CD14-positive monocyte (primary cell): ENCODE measurements at places on chromosomes 2 and 18.

GRCh38 chr2:181776336-181776735 is 96.0 kb upstream of the NEUROD1 start:
- no peak for DNase-seq

- DNase-seq, result no peak
These were observed 26.9 kb downstream of the EFEMP1 start for GRCh38 chr2:55896633-55897032.

DNA sequence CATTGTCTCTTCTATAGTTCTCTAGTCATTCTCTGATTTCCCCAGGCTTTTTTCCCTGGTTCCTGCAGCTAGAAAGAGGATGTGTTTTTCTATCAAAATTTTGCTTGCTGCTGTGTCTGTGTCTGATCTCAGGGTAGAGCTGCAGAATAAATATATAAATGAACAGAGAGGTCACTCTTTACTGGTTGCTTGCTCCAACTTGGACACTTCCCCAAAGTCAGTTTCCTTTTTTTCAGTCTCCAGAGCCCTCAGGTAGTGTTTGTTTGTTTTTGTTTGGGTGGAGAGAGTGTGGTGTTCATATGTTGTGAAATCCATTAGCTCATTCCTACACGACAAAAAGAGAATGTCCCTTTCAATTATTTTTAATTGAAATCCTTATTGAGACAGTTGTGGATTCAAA is 85.8 kb downstream of the CERS6 start:
- DNase-seq, result no peak

GRCh38 chr18:7479756-7480155 is 87.4 kb upstream of the PTPRM start:
- DNase-seq, result no peak

GRCh38 chr2:128196026-128196425 is 105.0 kb downstream of the UGGT1 start:
- no peak for DNase-seq

DNA sequence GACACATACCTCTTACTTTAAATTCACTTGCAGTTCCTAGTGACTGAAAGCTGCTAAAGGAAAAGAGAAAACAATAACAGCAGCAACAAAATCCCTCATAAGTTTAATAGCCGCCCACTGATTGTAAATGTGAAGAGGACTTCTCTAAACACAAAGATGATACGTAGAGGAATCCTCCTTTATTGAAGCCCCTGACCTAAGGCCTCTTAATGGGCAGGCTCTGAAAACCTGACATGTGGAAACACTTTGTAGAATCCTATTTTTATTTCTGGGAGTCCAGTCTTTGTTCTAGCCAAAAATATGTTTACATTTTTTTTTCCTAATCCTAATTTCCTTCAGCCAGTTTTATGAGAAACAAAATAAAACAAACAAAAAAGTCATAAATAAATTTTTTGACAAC is 1277.7 kb upstream of the CELF4 start:
- no peak for DNase-seq

DNA sequence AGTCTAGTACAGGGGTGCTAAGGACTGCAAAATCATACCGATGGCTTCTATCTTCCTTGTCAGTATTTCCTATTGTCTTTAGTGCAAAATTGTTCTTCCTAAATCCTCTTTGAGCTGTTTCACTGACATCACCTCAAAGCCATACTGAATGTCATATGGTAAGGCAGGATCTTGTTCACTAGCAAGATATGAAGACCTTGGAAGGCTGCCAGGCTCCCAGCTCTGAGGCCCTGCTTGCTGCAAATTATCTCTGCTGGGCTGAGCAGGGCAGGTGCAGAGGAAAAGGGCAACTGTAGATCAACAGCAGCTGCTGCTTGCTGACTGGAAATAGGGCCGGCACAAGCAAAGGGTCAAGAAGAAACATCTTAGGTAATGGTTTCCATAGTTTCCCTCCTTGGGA is 58.2 kb downstream of the PMAIP1 start:
- DNase-seq, result no peak

- no peak for DNase-seq
These were observed 904.8 kb downstream of the MBD2 start for GRCh38 chr18:53319628-53320027.

- no peak for DNase-seq
These were observed 137.1 kb downstream of the RPIA start for GRCh38 chr2:88828397-88829137.

GRCh38 chr18:52426041-52426440 is 86.0 kb downstream of the DCC start:
- DNase-seq, result no peak

DNA sequence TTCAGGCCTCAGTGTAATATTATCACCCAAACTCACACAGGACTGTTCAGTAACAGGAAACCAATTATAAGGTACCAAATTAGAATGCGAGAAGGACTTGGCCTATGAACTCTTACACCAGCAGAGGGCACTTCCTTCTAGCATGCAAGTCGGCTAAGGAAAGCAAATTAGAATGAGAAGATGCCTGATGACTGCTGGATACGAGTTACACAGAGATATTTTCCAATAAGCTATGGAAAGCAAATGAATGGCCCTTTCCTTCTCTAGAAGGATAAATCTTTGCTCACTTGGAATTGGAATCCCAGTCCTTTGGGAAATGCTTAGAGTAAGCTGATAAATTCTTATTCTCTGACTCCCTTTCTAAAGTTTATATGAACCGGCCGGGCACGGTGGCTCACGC is 109.8 kb downstream of the AP1S3 start:
- peak; percentile 12 for DNase-seq

DNA sequence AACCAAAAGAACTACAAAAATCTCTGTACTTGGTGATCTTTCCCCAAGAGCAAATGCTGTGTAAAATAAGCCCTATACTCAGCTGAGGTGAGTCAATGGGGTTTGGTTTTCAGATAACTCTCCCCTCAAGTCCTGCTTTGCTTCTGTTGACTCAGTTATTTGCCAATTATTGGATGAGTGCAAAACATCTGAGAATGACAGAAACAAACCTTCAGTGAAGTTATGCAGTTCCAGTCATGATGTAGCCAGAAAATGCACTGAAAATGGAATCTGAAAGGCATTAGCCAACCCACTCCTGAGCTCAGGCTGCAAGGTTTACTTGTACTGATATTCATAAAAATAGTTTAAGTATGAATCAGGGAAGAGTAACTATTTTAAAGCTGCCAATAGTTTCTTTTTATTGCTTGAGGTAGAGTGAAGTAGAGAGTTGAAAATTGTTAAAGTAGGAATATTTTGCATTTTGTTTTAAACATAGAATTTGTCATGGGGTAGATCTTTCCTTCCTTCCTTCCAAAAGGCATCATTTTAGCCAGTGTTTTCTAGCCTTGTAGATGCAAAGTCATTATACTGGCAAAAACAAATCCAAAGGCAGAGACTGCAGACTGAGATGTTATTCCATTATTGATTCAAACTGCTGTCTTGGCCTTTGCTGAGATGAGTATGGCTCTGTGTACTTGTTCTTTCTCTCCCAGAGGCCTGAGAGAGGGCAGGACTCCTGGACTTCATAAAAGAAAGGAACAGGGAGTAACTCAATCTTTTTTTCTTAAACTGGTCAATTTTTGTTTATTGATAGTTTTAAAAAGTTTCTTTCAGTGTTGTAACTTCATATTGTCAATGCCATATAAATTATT is 215.3 kb downstream of the RND3 start:
- DNase-seq, result no peak

DNA sequence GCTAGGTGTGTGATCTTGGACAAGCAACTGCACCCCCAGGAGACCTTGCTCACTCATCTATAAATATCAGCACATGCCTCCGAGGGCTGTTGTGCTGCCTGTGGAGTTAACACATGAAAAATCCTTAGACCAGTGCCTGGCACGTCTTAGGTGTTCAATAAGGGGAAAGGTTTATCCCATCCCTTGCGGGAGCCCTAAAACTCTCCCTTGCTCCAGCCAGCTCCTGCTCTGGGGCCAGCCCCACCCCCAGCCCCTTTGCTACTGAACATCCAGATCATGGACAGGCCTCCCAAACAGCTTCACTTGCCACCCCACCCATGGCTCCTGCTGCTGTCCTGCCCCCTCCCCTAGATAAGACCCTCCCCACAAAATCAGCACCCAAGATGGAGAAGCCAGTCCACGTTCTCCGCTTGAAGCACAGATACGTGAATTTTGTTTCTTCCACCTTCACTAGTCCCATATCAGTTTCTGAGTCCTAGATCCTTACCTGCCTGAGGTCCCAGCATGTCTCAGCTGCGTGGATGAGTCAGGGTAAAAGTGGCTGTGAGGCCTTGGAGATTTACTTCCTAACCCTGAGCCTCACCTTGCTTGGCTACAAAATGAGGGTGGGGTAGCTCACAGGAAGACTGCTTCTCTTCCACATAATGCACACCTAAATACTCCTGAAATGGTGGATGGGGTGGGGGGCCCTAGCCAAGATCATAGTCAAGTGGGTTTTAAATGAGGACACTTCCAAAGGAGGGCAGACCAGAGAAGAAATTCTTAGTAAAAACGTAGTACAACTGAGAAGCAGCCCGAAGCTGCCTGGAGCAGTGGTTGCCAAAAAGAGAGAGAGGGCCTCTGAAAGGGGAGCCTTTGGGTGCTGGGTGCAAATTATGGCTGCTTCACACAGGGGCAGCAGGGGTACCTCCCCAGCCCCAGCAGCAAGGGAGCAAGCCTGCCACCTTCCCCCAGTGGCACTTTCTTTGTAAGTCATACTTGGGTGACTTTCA is 40.4 kb downstream of the C1QL2 start:
- no peak for DNase-seq

- DNase-seq, result no peak
These were observed 131.4 kb downstream of the MSH2 start for GRCh38 chr2:47534179-47534919.

GRCh38 chr2:157911246-157911645 is 35.1 kb upstream of the ACVR1 start:
- DNase-seq, result no peak

DNA sequence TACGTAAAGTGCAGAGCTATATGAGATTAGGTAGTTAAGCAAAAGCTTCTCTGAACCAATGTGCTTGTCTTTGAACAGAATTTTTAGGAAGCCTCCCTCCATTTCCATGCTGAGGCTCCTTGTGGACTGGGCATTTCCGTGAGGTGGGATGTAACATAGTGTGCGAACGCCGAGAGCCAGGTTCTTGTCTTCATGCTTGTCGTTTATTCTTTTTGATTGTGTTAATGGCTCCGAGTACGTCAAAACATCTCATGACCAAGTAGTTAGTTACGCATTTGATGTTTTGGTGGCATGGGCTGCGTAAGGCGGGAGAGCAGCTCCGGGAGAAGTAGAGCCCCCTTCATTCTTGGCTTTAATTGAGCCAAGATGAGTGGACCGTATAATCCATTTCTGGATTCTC is 32.9 kb downstream of the DGKD start:
- no peak for DNase-seq

DNA sequence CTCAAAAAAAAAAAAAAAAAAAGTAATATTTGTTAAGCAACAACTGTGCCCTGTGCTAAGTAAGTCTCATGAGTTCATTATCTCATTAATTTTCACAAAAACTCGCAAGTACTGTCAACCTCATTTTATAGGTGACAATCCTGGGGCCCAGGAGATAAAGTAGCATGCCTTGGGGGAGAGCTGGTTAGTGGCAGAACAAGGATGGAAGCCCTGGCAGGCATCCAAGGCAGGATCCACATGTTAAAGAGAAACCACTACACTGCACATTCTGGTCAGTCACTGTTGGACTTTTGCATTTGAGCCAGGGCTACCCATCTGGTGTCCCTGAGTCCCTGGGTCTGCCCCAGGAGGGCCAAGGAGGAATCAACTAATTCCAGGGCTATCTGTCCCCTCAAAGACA is 54.6 kb downstream of the ZFP36L2 start:
- DNase-seq, result no peak

DNA sequence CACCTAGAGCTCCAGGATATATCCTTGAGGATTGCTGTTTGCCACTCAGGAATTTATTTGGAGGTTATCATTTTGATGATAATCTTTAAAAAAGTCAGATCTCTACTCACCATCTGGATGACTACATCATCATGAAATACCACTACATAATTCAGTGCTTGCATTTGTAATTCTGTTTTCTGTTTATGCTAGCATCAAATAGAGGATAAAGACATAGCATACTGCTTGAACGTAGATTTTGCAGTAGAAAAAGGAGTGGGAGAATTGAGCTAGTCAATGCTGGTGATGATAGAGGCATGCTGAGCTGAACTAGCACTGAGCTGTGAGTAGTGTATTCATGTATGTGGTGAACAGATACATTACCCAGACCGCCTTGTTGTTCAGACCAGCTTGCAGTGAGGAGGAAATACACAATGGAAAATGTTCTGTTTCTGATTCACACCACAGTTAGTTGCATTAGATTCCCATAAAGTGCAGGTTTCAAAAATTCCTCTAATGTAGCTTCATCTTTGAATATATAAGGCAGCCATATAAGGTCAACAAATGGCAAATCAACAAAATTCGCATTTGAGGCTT is 68.8 kb upstream of the CDC42EP3 start:
- DNase-seq, result no peak

GRCh38 chr18:58970943-58971790 is 106.5 kb downstream of the ZNF532 start:
- DNase-seq, result no peak

DNA sequence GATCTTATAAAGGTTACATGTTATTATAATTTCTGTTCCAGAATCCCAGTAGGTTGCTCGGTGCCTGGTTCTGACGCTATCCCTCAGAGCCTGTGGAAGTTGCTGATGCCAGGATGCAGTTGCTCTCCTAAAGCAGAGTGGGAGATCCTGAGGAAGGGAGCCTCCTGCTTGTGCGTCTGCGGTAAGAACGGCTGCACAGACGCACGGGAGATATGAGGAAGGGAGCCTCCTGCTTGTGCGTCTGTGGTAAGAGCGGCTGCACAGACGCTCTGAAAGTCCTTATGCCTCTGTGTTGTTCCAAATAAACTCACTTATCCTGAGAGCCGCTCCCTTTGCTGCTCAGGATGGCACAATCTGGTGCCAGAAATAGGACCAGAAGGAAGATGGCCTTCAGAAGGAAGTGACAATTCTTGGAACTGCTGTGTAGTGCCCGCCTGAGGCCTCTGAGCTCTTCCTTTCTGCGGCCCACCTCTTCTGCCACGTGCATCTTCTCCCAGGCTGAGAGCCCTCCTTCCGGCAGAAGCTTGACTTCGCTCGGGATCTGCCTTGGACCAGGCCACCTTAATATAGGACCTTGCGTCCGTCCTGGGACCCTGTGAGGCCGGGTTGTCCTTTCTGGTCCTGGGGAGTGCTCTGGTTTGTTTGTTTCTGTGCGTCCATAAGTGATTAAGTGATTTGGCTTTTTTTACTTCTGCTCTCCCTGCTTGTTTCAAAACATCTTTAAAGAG is 89.5 kb downstream of the RTP5 start:
- DNase-seq, result no peak
